T-cell (primary cell): ENCODE measurements at places on chromosomes 2 and 18.

- no peak for DNase-seq
These were observed 88.8 kb downstream of the INHBB start for GRCh38 chr2:120434492-120435308.

GRCh38 chr2:74502147-74502719 is 2.8 kb upstream of the LBX2 start:
- DNase-seq: no peak

DNA sequence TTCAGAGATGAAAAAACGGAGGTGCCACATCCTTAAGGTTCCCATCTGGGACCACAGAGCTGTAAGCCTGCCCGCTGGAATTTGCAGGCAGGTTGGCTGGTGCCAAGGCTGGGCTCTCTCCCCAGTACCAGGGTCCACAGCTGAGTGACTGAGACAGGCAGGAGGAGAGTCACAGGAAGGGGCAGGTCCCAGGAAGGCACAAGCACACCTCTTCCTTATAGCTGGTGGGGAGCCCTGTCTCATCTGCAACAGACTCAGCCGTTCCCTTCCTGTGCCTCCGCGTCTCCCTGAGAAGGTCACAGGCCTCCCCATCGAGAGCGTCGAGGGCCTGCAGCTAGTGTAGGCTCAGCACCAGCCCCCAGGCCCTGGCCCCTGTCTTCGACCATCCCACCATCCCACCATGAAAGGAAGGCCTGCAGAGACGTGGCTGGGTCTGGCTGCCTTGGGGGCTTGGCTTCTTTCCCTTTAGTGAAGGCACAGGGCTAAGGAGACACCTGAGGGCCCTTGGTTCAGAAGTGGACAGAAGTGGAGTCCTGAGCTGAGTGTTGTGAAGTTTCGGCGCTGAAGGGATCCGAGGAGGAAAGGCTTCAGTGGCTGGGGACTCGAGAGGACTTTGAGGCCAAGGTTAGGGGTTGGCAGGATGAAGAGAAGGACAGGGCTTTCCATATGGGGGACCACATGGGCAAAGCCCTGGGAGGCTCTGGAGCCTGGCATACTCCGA is 26.8 kb downstream of the GLI2 start:
- no peak for DNase-seq

DNA sequence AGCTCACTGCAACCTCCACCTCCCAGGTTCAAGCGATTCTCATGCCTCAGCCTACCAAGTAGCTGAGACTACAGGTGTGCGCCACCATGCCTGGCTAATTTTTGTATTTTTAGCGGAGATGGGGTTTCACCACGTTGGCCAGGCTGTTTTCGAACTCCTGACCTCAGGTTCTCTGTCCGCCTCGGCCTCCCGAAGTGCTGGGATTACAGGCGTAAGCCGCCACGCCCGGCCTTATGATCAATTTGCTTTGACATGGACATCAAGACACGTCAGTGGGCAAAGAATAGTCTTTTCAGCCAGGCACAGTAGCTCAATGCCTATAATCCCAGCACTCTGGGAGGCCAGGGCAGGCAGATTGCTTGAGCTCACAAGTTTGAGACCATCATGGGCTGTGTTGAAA is 48.0 kb upstream of the CABYR start:
- no peak for DNase-seq

DNA sequence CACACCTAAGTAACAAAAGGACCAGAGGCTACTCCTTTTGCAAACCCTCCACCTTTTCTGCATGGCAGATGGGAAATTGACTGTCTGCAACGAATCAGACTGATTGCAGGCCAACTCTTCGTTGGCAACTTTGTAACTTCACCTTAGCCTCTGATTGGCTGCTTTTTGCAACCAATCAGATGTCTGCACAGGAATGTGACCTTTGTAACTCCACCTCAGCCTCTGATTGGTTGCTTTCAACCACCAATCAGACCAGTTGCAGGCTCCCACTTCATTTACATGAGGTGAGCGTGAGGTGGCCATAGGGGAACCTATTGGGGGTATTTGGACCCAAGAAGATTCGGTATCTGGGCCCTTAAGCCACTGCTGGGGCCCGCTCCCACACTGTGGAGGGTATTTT is 209.0 kb downstream of the EN1 start:
- no peak for DNase-seq

- DNase-seq: no peak
These were observed 883.7 kb downstream of the TSN start for GRCh38 chr2:122639176-122639575.

- no peak for DNase-seq
These were observed 785.5 kb upstream of the HS6ST1 start for GRCh38 chr2:129103936-129104878.

- no peak for DNase-seq
These were observed 18.7 kb downstream of the IL36B start for GRCh38 chr2:113034016-113034415.

GRCh38 chr2:85607268-85608215 is 4.3 kb downstream of the C2orf68 start:
- DNase-seq: no peak

DNA sequence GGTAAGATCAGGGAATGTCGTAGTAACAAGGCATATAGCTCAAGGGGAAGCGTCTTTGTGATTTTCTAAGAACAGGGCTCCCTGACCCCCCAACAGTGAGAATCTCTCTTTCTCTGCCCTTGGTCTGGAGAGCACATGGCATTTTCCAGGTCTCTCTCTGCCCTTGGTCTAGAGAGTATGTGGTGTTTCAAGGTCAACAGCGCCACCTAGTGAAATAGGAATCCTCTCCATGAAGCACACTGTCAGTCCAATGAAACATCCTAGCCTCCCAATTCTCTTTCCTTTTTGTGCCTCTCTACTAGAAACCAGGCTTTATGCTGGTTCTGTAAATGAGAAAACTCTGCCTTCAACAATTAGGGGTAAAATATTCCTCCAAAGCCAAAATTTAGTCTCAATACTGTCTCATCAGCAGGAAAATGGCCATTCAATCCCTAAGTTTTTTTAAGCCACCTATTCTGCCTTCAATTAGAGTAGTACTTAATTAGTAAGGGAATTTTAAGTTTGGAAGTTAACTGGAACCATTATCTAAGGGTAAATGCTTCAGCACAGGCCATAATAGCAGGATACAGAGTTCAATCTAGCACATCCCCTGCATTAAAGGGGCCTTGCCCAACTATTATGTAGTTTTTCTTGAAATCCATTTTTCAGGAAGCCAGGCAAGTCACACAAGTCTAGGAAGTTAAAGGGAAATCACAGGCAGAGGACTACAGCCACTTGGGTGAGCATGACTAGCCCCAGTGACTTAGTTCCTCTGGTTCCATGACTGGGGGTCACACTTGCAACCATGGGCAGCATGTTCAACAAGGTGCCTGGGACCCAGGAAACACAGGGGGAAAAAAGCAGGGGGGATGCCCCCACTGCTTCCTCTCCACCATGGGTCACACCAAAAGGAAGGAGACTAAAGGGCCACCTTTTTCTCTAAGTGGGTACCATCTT is 12.4 kb downstream of the DYM start:
- peak; percentile 2 for DNase-seq

- DNase-seq: no peak
These were observed 25.9 kb upstream of the ATP9B start for GRCh38 chr18:79043288-79043687.

GRCh38 chr18:22197668-22198067 is 28.3 kb downstream of the GATA6 start:
- no peak for DNase-seq

DNA sequence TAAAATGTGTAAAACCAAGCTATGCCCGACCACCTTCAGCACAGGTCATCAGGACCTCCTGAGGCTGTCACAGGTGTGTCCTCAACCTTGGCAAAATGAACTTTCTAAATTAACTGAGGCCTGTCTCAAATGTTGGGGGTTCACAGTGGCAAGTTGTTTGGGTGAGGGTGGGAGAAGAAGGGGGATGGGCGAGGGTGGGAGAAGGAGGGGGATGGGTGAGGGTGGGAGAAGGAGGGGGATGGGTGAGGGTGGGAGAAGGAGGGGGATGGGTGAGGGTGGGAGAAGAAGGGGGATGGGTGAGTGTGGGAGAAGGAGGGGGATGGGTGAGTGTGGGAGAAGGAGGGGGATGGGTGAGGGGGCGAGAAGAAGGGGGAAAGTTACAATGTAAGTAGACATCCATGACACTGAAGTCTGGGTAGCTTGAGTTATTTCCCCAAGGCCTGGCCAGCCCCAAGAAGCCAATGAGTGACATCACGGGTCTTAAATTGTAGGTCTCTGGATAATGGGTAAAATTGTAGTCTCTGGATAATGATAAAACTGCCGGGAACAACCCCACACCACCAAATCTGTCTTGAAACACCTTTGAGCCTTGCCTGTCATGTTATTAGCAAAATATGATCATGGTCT is 56.3 kb downstream of the TIMM21 start:
- no peak for DNase-seq

GRCh38 chr2:140801311-140801710 is 1329.5 kb downstream of the LRP1B start:
- no peak for DNase-seq

- DNase-seq: no peak
These were observed 87.3 kb downstream of the SH3RF3 start for GRCh38 chr2:109216332-109216731.

- no peak for DNase-seq
These were observed 68.7 kb downstream of the CABLES1 start for GRCh38 chr18:23203891-23204432.

- no peak for DNase-seq
These were observed 33.0 kb upstream of the PTH2R start for GRCh38 chr2:208373460-208374089.

DNA sequence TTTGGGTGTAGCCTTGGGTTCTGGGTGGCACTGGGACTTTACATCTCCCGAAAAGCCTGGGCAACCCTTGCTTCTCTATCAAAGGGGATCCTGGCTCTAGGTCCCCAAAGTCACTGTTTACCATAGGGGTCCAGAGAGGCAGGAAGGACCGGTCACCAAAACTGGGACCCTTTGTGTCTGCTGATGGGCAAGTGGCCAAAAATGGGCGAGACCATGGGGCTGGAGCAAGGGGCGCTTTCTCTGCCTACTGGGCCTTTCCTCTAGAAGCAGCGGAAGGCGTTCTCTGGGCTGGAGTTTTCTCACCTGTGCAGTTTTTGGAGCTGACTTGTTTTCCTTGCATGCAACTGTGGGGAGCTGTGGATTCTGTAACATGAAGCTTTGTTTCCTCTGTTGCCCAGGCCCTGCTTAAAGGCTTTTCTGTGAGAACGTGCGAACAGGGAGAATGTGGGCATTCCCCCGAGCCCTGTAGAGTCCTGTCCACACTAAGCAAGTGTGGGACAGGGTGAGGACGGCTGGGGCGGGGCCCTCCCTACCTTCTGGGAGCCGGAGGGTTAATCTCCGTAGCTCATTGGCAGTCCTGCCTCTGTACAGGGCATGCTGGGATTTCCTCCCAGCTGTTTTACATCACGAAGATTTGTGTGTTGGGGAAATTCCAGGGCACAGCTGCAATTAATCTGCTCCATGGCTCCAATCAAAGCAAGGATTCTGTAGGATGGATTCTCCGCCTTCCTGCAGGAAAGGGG is 50.2 kb downstream of the TGOLN2 start:
- DNase-seq: no peak

DNA sequence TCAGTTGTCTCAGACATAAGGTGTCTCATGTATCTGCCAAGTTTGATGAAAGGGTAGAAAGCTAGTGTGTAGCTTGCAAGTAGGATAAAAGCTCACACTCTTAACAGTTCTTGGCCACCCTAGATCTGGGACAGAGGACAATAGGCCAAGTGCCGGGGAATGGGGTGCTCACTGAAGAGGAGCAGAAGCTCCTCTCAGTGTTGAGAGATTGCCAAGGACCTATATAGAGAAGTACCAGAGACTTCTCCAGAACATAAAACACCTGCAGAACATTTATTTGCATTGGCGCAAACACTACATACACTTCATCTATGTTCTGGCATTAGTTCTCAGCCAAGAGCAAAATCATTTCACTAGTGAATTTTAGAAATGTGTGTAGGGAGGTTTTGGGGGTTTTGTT is 2.9 kb upstream of the GTF3C3 start:
- no peak for DNase-seq

- no peak for DNase-seq
These were observed 74.1 kb upstream of the MAP4K3 start for GRCh38 chr2:39511219-39511604.
